ENCODE measurements at places on chromosomes 7 and 10.

DNA sequence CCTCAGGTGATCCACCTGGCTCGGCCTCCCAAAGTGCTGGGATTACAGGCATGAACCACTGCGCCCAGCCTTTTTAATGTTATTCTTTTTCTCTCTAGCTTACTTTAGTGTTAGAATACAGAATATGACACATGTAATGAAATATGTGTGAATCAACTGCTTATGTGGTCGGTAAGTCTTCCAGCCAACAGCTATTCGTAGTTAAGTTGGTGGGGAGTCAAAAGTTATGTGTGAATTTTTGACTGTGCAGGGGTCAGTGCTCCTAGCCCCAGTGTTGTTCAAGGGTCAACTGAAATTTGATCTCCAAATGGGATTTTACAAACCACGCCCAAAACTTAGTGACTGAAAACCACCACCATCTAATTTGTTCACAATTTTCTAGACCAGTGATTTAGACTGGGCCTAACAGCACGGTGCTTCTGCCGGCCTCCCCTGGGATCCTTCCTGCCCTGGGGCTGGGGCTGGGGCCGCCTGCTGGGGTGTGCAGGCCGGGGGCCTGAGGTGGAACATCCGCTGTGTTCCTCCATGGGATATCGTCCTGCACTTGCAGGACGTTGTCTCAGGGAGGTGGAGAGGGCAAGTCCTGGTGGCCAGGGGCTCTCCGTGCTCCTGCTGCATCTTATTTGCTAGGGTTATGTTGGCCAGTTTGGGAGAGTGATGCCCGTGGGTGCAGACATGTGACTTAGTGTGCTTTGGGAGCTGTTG, 24.5 kb upstream of the GRB10 start:
- no peak overlapping the region for H3K27ac ChIP-seq
- H3K36me3 ChIP-seq: no peaks in the 10 kb centered on the region
- DNase-seq: no peak
- no peak overlapping the region for H3K4me3 ChIP-seq
- peaks cover 8% of the 10 kb centered on the region for H3K27me3 ChIP-seq

GRCh38 chr7:135353832-135354231, 120.2 kb downstream of the STRA8 start:
- peaks cover 2% of the 10 kb centered on the region for H3K36me3 ChIP-seq
- H3K4me3 ChIP-seq: no peak overlapping the region
- no peak overlapping the region for H3K27ac ChIP-seq
- no peaks in the 10 kb centered on the region for H3K27me3 ChIP-seq
- H3K4me1 ChIP-seq: no peaks in the 10 kb centered on the region

DNA sequence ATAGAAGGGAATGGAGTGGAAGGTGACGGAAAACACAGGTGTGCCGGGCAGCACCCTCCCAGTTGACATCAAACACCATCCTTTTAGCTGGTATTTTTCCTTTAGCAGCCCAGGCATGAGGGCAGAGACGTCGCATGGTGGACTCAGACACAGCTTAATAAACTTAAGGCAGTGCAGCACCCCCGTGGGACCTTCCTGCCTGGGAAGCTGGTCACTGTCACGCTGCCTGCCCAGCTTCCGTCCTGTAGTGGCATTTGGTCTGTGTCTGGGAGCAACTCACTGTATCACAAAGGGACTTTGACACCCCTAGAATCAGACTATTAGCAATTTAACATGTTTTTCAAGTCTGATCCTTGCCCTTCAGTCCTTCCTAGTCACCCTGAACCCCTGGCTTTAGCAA, 35.8 kb downstream of the IL15RA start:
- DNase-seq: no peak
- no peak overlapping the region for H3K27ac ChIP-seq
- H3K4me1 ChIP-seq: peaks cover 9% of the 10 kb centered on the region
- no peak overlapping the region for H3K4me3 ChIP-seq
- no peaks in the 10 kb centered on the region for H3K27me3 ChIP-seq
- peaks cover 16% of the 10 kb centered on the region for H3K36me3 ChIP-seq

DNA sequence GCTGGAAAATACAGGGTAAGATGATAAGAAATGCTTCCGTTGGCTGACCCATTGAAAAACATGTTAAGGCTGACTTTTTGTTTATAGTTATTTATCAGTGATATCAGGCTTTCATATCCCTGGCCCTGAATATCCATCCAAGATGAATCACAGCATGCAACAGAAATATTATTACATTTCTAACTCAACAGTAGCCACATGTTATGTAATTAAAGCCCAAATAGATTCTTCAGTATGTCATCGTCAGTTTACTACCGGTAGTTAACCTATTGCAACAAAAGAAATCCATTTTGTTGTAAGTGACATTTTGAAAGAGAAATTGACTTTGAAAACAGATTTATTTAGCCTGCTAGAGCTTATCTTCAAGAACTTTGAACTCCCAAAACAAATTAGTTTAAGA, 354.1 kb upstream of the CELF2 start:
- no peak overlapping the region for H3K27ac ChIP-seq
- H3K36me3 ChIP-seq: no peaks in the 10 kb centered on the region
- no peak overlapping the region for H3K4me3 ChIP-seq
- H3K4me1 ChIP-seq: no peaks in the 10 kb centered on the region

DNA sequence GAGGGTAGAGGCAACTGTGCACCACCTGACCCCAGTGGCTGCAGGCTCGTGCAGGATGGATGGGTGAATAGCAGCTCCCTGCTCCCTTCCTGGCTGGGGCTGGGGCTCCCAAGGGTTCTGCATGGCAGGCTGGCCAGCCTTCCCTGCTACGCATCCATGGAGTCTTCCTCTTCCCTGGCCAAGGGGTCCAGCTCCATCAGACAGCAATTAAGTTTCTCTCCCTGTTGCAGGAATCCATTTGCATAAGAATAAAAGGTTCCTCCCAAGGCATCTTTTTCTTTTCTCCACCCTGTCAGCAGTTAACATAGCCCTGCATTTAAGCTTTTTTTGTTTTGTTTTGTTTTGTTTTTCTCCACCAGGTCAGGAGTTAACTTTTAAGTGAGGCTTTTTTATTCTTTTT, 10.0 kb upstream of the CPA2 start:
- no peak for DNase-seq
- H3K4me1 ChIP-seq: no peaks in the 10 kb centered on the region
- no peak overlapping the region for H3K27ac ChIP-seq
- no peak overlapping the region for H3K4me3 ChIP-seq

DNA sequence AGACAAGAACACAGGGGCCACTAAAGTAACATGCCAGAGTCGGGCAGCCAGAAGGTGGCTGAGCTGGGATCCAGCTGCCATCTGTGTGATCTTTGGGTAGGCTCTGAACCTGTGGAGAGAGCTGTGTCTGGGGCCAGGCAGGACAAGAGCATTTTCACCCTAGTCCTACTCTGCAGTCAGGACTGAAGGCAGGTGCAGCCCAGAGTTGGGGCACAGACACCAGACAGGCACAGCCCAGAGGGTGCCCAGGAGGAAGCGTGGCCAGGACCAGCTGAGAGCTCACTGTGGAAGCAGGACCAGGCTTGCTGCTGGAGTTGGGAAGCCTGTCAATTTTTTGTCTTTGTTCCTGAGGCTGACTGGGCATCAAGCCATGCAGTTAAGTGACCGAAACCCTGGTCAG, 113.6 kb downstream of the ADCY1 start:
- H3K27ac ChIP-seq: no peak overlapping the region
- no peaks in the 10 kb centered on the region for H3K4me1 ChIP-seq
- no peak for DNase-seq
- no peaks in the 10 kb centered on the region for H3K36me3 ChIP-seq
- no peak overlapping the region for H3K4me3 ChIP-seq

DNA sequence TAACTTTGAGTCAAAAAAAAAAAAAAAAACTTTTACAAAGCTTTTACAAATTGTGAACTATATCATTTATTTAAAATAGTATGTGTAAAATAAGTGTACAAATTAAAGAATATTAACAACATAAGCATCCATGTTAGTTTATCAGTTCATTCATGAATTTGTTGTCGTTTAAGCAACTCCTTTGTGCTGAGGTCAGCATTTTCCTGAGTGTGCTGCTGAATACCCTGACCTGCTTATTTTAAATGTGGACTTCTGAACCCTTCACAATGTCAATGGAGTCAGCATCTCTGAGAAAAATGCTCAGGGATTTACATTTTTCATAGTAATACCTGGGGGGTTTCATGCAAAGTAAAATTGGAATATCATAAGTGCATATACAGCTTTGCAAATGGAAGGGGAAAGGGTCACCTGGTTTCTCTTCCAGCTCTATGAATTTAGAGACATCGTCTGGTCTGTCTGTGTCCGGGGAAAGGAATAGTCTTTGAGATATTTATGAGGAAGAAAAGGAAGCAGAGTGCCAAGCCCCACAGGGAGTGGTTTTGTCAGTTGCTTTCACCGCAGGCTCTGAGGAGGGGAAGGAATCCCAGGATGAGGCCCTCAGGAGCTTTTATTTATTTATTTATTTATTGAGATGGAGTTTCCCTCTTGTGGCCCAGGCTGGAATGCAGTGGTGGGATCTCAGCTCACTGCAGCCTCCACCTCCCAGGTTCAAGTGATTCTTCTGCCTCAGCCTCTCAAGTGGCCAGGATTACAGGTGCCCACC, 125.5 kb upstream of the SVIL start:
- no peaks in the 10 kb centered on the region for H3K27me3 ChIP-seq
- H3K4me1 ChIP-seq: no peaks in the 10 kb centered on the region
- H3K36me3 ChIP-seq: no peaks in the 10 kb centered on the region
- no peak overlapping the region for H3K4me3 ChIP-seq
- H3K27ac ChIP-seq: no peak overlapping the region
- DNase-seq: no peak

DNA sequence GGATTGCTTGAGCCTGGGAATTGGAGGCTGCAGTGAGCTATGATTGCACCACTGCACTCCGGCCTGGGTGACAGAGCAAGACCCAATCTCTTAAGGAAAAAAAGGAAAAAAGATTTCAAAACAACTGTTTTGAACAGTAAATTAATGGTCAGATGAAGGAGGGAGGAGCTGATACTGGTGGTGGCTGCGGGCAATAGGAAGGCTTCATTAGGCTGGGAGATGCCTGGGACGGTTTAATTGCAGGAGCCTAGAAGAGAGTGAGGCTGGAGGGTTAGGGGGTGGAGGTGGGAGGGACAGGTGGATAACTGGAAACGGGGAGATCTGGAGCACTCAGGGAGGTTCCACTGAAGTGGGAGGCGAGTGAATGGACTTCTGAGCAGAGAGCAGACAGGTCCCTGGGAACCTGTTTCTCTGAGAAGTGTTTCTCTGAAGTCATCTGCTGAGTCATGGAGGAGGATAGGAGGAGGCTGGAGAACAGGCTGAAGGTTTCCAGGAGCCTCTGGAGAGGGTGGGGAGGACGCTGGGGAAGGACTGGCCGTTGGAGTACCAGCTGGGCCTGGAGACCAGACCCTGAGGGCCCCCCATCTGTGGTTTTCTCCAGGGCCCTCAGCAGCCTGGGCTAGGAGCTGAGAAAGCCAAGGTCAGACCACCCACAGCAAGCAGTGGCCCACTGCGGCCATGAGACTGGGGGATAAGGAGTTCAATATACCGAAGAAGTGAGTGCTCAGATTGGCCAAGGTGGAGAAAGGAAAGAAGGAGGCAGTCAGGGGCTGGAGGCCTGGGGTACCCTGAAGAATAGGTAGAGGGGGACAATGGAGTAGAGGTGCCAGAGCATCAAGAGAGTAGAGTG, 14.4 kb upstream of the YWHAG start:
- no peak for DNase-seq
- no peaks in the 10 kb centered on the region for H3K36me3 ChIP-seq
- H3K27me3 ChIP-seq: peaks cover 10% of the 10 kb centered on the region
